ENCODE measurements at places on chromosomes 2 and 18.

GRCh38 chr2:136344339-136344738 lies 226.4 kb upstream of the CXCR4 start:
- no peak for DNase-seq

DNA sequence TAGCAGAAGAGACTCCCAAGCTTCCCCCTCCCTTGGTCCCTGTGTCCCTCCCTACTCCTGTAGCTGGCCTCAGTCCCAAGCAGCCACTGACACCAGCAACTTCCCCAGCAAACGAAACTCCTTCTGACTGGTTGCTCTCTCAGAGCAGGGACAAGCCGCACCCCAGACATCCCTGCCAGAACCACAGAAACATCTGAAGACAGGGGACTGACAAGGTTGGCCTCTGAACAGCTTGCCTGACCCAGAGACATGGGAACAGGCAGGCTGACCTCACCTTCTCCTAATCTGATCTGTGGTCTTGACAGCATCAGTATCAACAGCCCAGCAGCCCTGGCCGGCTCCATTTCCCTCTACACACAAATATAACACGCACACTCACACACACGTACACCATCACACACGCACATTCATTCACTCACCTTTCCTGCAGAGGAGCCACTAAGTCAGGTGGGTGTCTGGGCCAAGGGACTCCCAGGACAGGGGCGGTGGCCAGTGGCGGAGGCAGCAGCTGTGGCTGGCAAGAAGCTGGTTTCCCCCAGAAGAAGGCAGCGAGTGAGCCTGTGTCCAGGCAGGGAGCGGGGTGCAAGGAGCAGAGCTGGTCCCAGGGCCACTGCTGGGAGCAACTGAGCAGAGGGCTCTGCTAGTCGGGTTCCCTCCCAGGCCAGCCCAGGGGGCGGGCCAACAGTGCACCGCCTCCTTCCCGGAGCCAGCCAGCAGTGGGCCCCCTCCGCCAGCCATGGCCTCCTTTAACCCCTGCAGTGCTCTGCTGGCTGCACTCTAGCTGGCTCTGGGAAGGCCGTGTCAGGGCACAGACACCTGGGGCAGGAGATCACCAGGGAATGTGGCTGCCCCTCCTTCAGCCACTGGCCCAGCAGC lies 59.1 kb downstream of the TNS1 start:
- peak; percentile 92 for DNase-seq

DNA sequence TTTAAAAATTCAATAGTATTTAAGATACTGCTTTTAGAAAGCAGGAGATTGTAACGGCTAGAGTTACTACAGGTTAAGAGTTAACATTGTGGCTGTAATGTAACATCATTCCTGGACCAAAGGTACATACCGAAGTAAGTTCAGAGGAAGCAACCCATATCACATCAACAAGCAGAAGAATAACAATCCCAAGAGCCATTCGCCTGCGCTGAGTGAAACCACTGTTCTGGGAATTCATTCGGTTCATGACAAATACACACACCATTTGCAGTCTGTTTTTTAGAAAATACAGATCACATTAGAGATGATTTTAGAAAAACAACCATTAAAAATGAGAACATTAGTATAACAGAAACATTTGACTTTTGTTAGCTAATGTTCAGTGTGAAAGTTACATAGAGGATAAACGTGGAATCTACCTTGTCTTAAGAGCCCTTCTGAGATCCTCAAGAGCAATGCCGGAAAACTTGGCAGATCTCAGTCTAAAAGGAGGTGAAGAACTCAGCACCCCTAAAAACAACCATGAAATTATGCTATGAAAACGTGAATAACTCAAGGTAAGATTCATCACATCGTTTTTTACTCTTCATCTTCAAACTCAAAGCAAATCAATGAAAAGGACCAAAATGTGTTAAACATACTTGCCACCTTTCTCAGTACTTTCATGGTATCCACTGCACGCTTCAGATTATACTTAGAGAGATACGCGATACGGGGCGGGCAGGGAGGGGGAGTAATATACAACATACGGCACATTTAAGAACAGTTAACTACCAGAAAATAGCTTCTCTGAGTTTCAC lies 1.2 kb downstream of the SLC35F5 start:
- no peak for DNase-seq

- no peak for DNase-seq
These were observed 111.2 kb upstream of the KLHL29 start for GRCh38 chr2:23273786-23274185.

DNA sequence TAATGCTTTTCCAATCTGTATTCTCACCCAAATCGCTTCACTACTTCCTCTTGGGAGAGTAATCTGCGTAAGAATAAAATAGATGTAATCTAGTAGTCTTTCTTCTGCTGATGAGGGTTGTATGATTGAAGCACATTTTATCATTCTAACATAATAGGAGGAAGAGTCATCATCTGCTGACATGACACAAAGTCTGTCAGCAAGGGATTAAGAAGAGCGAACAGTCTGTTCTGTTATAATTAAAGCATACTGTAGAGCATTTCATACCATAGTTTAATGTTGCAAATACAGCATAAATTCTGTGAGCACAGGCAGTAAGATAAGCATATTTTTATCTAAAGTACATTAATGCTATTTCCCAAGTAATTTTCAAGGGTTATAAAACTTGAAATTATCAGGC lies 10.4 kb downstream of the SLC25A52 start:
- no peak for DNase-seq
